ENCODE measurements at places on chromosomes 6 and 20. TPM values are rescaled to one million over a fixed set of nuclear protein-coding genes. Genes with fewer than 3 reads are reported as not detected.

Gene BANF2
- not detected for total RNA-seq

Gene FABP7
- not detected for total RNA-seq

Gene NRSN1
- not detected for total RNA-seq

Gene RSPO3
- 1.8 TPM for total RNA-seq

Gene FKBP1C
- total RNA-seq = 1.1 TPM

Gene BTNL2
- total RNA-seq = not detected

Gene SLC22A7
- not detected for total RNA-seq

Data from osteoblast (primary cell).